ENCODE measurements at places on chromosomes 2 and 18. TPM values are rescaled to one million over a fixed set of nuclear protein-coding genes. Genes with fewer than 3 reads are reported as not detected.

- no peak for DNase-seq
Observed at GRCh38 chr2:133605011-133605765, 36.9 kb upstream of the NCKAP5 start.

The MMADHC gene
- 90.4 TPM for total RNA-seq

DNA sequence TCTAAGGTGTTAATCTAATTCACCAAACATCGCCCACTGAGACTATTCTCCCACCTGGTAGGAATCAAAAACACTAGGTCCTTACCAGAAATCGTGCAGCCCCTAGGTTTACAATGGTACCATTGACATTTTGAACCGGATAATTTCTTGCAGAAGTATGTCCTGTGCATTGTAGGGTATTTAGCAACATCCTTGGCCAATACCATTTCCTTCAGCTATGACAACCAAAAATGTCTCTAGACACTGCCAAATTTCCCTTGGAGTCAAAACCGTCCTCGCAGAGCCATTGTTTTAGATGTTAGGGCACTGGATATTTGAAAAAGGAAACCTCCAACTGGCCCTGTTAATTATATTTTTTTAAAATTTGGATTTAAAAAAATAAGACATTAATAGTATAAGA, 3.8 kb downstream of the VPS54 start:
- DNase-seq: no peak

DNA sequence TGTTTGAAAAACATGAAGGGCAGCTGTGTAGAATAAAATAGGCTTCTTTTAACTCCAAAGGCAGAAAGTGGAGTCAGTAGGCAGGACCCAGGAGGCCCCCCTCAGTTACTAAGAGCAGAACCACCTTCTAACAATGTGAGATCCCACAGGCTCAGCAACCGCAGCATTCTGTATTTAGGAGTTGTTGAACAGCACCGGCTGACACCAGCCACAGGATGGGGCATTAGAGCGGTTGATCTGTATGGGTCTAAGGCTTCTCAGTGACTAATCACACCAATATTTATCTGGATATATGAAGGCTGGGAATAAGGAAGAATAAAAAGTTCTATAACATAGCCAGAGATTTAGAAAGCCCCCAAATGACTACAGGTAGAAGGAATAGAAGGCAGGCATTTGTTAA, 51.7 kb downstream of the MYO5B start:
- DNase-seq: no peak

GRCh38 chr2:168116448-168116847, 130.9 kb downstream of the STK39 start:
- no peak for DNase-seq

DNA sequence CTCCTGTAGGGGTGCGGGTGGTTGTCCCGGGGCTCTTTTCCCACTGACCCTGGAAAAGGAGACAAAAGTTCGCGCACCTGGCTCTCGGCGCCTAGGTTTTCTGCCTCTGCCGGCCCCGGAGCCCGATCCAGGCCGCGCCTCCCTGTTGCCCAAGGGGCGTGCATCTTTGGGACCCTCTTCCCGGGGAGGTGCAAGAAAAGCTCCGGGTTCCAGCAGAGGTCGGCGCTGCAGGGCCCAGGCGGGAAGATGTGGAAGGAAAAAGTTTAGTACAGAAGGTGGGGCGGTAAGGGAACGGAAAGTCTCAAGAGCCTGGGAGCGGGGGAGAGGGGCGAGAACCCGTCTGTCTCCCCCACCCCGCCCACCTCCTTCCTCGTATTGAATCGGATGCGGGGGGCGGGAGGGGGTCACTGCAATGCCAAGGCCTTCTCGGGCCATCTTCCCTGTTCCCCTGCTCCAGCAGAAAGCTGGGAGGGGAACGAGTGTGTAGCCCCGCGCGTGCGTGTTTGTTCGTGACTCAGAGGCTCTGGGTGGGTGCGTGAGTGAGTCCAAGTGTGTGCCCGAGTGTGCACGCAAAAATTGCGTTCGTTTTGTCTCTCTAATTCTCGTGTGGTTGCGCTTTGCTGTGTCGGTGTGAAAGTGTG, 6.3 kb upstream of the EN1 start:
- DNase-seq: no peak

GRCh38 chr2:199956062-199956380, 639 bp downstream of the MAIP1 start:
- no peak for DNase-seq

- no peak for DNase-seq
Observed at GRCh38 chr18:61993831-61994230, 101.0 kb upstream of the RNF152 start.

GRCh38 chr2:196160101-196160500, 11.3 kb downstream of the STK17B start:
- DNase-seq: no peak

- no peak for DNase-seq
Observed at GRCh38 chr2:72274380-72274797, 126.7 kb upstream of the CYP26B1 start.

- DNase-seq: no peak
Observed at GRCh38 chr2:53880756-53881155, 21.0 kb upstream of the GPR75 start.

The BOLL gene
- not detected for total RNA-seq

The ATRAID gene
- total RNA-seq: 116 TPM

The GPR35 gene
- 2.8 TPM for total RNA-seq

GRCh38 chr2:217604527-217605194, 398.1 kb downstream of the TNS1 start:
- no peak for DNase-seq

GRCh38 chr2:194750926-194751325, 906.1 kb upstream of the SLC39A10 start:
- DNase-seq: no peak
